Ammon's horn (tissue), 1 donor: ENCODE measurements at places on chromosomes 5 and 9.

DNA sequence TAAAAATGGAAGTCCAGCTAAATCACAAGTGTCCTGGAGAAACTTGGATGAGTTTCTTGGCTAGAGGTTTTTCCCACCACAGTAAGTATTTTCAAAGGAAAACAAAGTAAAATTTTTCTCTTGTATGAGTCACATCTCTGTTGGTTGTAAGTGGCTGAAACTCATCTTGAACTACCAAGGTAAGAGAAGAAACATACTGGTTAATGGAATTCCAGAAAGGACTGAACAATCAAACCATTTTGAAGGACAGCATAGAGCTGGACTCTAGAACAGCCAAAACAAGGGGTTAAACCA is 102.8 kb upstream of the CDKN2B start:
- no peak for DNase-seq

- no peak for DNase-seq
Measured at GRCh38 chr9:117672369-117672768, 31.8 kb upstream of the TLR4 start.

GRCh38 chr5:10600626-10601245 is 36.9 kb downstream of the ANKRD33B start:
- DNase-seq: peak; percentile 37

- no peak for DNase-seq
Measured at GRCh38 chr5:89279391-89280036, 396.5 kb upstream of the MEF2C start.

GRCh38 chr5:178519804-178520203 is 70.4 kb downstream of the COL23A1 start:
- no peak for DNase-seq

DNA sequence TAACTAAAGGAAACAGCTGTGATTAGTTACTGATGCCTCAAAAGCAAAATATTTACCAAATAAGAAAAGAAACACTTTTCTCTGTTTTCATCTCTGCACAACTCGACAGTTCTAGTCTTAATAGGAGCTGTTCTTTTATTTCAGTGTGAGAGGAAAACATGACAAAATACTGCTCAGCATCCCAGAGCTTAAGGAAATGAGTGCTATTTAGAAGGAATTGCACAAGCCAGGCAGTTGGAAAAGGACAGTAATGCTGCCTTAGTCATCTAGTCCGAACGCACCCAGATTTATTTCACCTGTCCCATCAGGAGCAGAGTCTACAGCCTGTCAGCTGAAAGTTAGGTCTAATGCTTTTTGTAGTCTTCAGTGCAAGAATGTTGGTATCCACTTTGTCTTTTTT is 12.3 kb downstream of the ZCCHC9 start:
- DNase-seq: no peak

GRCh38 chr9:105238302-105238701 is 6.1 kb upstream of the SLC44A1 start:
- no peak for DNase-seq

GRCh38 chr9:7239708-7240107 is 481.9 kb downstream of the KDM4C start:
- DNase-seq: no peak

DNA sequence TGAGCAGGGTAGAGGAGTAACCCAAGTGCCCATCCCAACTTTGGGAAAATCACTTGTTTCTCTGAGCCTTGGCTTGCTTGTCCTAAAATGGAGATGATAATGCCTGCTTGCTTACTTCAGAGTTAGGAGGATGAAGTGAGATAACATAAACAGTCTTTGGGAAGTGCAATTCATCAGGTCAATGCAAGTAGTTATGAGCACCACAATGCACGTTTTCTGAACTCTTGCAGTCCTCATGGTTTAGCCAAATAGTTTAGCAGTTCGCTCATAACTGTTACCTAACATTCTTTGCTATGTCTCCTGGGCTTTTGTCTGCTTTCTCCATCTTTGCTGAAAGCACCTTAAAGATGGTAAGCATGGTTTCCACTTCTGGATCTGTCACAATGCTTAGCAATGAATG is 270.0 kb downstream of the ADAMTSL1 start:
- DNase-seq: no peak

GRCh38 chr5:125868036-125868435 is 555.2 kb upstream of the GRAMD2B start:
- DNase-seq: no peak

DNA sequence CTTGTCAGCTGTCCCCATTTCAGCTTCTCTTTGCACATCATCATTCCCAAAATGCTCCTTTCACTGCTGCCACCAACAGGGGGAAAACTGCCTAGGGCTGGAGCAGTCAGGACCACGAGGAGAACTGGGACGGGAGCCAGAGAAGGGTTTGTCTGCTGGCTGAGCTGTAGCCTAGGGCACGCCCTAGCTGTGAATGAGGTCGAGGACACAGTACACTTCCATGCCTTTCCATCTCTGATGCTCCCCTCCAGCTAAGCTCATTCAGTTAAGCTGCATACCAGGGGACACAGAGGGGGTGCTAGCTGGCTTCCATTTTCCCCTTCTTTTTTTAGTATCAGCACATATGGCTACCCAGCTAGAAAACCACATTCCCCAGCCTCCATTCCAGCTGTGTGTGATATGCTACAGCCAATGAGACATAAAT is 64.7 kb downstream of the STK10 start:
- DNase-seq: peak; percentile 86

DNA sequence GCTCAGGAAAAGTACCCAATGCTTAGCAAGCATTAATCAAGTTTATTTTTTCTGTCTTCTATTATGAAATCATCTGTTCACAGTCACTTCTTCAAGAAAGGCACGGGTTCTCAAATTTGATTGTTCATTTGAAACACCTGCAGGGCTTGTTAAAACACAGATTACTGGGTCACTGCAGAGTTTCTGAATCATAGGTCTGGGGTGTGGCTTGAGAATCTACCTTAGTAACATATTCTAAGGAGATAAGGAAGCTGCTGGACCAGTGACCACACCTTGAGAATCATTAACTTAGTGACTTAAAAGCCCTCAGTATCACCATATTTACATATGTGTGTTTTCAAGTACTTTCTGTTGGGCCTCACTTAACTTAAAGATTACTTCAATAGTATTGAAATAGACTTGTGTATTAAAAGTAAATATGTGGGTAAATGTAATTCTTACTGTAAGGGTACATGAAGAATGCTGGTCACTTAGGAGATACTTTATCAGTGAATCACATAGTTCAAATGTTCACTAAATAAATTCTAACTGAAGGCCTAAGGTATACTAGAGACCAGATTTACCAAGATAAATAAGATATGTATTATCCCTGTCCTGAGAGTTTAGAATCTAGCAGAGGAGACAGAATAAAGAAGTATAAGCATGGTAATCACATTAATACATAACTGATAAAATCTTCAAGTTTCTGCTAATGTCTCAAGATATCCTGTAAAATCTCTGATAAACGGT is 1342.1 kb upstream of the C9orf72 start:
- no peak for DNase-seq

DNA sequence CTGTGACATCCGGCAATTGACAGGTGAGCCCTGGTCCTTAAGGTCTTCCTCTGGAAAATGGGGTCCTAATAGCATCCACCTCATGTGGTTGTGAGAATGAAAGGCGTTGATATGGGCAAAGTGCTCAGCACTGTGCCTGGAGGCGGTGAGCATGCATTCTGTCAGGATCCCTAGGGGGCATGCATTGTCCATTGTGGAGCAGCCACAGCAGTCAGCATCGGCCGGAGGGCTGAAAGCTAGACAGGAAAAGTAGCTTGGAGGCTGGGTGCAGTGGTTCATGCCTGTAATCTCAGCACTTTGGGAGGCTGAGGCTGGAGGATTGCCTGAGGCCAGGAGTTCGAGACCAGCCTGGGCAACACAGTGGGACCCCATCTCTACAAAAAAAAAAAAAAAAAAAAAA is 122.2 kb downstream of the LHX2 start:
- DNase-seq: peak; percentile 73

- no peak for DNase-seq
Measured at GRCh38 chr5:39190311-39191102, 28.9 kb downstream of the FYB1 start.

GRCh38 chr5:56552612-56553268 is 262.6 kb upstream of the MAP3K1 start:
- DNase-seq: no peak

DNA sequence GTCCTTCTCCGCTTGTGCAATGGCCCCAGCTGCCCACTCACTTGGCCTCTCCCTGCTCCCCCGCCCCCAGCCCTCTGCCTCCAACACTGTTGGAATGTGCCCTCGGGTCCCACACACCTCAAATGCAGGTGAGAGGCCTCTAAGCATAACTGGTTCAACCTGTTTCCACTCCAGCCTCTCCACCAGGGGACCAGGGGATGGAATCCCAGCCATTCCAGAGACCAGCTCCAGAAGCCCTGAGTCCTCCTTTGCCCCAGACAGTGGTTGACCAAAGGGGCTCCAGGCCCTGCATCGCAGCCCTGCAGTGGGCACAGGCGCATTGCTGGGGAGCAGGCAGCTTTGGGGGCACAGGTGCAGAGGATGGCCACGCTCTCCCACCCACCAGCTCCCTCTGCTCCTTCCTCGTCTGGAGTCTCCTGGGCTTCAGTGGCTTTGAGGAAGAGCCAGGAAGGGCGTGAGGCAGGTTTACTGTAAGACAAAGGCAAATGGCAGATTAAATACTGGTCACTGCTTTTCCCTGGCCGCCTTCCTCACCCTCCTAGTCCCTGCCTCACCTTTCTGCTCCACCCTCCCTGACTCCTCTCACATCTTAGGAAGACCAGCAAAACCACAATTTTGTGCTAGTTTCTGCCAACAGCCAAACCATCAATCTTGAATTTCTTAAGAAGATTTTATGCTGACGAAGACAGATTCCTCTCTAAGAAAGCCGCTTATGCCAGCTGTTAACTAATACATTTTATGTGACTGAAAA is 29.1 kb upstream of the IRX2 start:
- DNase-seq: no peak

- DNase-seq: no peak
Measured at GRCh38 chr5:158423623-158424200, 564.8 kb upstream of the CLINT1 start.

DNA sequence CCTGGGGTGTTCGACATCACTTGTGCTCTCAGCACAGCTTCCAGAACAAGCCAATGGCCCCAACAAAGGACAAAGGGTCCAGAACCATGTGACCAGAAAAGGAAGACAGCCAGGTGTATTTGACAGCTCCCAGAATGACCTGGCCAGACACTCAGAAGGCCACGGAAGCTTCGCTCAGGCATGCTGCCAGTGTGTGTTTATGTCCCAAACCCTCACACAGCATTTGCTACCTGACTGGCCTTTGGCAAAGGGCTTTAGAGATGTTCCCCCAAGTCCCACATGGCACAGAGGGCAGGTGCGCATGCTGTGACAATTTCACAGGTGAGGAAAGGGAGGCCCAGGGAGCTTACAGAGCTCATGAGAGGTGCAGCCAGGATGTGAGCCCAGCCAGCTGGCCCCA is 39.5 kb downstream of the MED10 start:
- DNase-seq: no peak

DNA sequence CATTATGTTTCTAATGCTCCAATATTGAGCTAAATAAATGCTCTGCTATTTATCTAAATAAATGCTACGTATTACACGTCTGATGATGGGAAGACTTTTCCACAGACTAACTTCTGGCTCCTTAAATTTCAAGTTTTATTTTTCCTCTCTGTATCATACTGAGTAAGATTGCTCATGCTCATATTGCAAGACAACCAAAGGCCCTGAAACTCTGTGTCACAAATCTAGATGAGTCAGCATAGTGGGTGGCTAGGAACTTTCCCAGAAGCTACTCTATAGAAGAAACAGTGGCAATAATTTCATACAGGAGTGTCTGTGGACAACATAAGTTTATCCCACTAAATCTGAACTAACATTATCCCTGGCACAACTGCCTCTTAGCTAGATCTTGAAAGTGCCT is 53.0 kb upstream of the RFX3 start:
- no peak for DNase-seq

- DNase-seq: no peak
Measured at GRCh38 chr5:10064546-10065195, 185.0 kb downstream of the ATPSCKMT start.

- no peak for DNase-seq
Measured at GRCh38 chr9:112043423-112043822, 131.7 kb downstream of the SUSD1 start.

DNA sequence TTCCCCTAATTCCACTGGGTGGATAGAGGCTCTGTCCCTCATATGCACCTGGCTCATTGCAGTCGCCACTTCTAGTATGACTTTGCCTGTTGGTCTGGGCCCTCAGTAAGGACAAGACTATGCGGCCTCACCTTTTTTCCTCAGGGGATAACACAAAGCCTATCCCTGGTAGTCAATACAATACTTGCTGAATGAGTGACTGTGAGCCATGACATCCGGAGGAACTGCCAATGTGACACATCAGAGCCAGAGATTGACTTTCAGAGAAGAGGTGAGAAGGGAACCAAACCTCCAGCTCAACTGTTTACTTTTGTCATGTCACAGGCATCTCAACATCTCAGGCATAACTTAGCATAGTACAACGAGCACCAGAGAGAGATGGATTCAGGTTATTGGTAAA is 371.3 kb downstream of the DMRT2 start:
- DNase-seq: no peak

- DNase-seq: no peak
Measured at GRCh38 chr5:39024884-39025283, 49.3 kb downstream of the RICTOR start.

DNA sequence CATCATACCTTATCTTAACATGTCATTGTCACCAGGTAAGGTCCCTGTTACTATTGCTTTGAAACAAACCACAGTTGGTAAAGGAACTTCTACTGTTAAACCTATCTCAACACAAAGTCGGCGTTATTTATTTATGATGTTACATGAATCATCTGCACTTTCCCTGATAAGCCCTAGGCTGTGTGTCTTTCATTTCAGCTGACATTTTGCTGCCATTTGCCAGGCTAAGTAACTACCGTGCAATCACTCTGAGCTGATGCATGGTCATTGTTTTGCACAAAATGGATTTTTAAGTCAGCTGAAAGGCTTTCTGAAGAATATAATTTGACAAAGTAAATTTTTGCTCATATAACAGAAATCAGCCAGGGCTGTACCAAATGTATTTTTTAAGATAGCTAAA is 546.5 kb downstream of the ZNF608 start:
- DNase-seq: no peak

DNA sequence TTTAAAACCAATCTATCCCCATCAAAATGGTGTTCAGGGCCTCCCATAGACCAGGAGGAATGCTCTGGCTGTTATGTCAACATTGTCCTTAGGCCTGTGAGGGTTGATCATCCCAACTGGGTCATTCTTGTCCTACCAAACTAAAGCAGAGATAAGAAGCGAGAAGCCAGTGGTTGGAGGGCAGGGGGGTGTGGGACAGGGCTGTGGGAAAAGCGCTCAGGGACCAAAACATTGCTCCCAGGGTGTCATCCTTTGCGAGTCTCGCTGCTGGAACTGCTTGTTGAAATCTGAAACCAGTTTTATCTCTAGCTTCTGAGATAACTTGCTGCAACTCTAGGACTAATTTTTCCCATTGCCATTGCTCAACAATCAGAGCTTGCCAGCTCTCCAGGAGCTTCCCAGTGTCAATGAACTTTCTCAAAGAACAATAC is 48.1 kb downstream of the SPATA31C2 start:
- no peak for DNase-seq
